ENCODE measurements at places on chromosomes 11 and 22.

DNA sequence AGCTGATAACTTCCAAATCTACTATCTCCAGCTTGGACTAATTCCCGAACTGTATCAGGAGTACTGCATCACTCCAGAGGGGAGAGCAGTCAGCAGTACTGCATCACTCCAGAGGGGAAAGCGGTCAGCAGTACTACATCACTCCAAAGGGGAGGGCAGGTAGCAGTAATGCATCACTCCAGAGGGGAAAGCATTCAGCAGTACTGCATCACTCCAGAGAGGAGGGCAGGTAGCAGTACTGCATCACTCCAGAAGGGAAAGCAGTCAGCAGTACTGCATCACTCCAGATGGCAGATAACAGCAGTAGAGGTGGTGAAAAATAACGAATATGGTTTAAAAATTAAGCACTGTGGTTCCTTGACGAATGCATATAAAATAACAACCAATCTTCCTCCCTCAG is 8.4 kb downstream of the CWC15 start:
- no peak for DNase-seq

GRCh38 chr11:44949160-44950030 is 1.3 kb downstream of the TP53I11 start:
- DNase-seq = peak; percentile 15

- peak; percentile 39 for DNase-seq
These were observed 1.4 kb downstream of the MDK start for GRCh38 chr11:46382646-46383403.

GRCh38 chr11:82732734-82733443 is 775 bp downstream of the FAM181B start:
- no peak for DNase-seq

GRCh38 chr11:34006876-34007275 is 44.7 kb upstream of the CAPRIN1 start:
- DNase-seq = no peak

- DNase-seq = peak; percentile 80
These were observed 27.3 kb upstream of the PACSIN2 start for GRCh38 chr22:43042101-43042780.

- DNase-seq = no peak
These were observed 19.5 kb downstream of the ZNF74 start for GRCh38 chr22:20413217-20414058.

- DNase-seq = no peak
These were observed at the start of gene OR4A16 for GRCh38 chr11:55342901-55343300. Gene OR4A16 (plus strand): TSS chr11:55343201. CDS start chr11:55343201, 0 bp downstream.

DNA sequence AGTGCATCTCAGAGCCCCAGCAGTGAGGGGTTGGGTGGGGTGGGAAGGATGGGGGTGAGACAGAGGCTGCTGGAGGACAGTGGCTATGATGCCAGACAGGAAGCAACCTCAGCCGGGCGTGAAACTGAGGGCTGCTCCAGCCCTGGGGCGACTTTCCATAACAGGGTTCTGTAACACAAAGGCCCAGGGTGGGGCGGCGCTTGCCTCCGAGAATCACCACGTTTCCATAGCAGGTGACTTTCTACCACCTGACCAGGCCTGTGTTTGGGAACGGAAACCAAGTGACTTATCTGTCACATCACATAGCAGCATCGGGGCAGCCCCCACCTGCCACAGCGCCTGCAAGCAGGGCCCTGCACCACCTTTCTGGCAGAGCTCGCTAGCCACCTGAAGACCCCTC is 85.8 kb downstream of the TRMU start:
- no peak for DNase-seq

DNA sequence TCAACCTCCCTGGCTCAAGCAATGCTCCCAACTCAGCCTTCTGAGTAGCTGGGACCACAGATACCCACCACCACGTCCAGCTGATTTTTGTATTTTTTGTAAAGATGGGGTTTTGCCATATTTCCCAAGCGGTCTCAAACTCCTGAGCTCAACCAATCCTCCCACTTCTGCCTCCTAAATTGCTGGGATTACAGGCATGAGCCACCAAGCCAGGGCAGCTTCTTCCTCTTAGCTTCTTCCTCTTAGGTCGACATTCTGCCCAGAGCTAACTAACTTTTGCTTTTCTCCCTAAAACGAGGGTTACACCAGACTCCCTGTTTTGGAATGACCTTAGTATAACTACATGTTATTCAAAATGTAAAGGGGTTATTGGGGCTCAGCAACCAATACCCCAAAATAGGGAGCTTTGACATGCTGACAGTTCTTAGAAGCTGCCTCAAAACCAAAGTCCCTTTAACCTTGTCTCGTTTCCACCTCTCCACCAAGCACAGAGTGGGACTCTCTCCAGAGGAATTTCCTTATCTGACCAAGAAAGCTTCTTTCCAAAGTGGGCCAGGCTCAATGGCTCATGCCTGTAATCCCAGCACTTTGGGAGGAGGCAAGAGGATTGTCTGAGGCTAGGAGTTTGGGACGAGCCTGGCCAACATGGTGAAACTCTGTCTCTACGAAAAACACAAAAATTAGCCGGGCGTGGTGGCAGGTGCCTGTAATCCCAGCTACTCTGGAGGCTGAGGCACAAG is 7.0 kb downstream of the HPS5 start:
- no peak for DNase-seq

GRCh38 chr11:95704865-95705264 is 84.7 kb downstream of the FAM76B start:
- no peak for DNase-seq

- peak; percentile 18 for DNase-seq
These were observed 18.7 kb upstream of the JHY start for GRCh38 chr11:122863704-122864326.

DNA sequence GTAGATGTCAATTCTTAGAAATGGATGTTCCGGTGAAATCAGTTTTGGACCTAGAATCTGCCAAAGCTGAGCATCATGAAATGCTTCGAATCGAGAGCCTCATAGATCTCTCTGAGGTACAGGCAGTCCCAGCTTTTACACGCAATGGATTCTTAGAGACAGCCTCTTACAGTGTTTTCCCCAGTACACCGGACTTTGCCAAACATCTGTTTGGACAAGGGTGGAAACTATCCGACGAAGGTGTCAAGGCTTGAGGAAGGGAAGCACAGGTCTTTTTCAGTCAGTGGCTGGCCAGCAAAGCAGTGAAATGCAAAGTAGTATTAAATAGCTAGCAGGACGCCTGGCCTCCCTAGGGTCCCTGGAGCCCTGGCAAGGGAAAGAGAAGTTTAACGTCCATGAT is 4.9 kb downstream of the GRK3 start:
- no peak for DNase-seq

GRCh38 chr11:102085864-102086551 is 24.2 kb upstream of the YAP1 start:
- no peak for DNase-seq

GRCh38 chr22:48896766-48897644 is 930.7 kb downstream of the BRD1 start:
- DNase-seq = no peak

- no peak for DNase-seq
These were observed 12.9 kb downstream of the RELT start for GRCh38 chr11:73389134-73389525.

DNA sequence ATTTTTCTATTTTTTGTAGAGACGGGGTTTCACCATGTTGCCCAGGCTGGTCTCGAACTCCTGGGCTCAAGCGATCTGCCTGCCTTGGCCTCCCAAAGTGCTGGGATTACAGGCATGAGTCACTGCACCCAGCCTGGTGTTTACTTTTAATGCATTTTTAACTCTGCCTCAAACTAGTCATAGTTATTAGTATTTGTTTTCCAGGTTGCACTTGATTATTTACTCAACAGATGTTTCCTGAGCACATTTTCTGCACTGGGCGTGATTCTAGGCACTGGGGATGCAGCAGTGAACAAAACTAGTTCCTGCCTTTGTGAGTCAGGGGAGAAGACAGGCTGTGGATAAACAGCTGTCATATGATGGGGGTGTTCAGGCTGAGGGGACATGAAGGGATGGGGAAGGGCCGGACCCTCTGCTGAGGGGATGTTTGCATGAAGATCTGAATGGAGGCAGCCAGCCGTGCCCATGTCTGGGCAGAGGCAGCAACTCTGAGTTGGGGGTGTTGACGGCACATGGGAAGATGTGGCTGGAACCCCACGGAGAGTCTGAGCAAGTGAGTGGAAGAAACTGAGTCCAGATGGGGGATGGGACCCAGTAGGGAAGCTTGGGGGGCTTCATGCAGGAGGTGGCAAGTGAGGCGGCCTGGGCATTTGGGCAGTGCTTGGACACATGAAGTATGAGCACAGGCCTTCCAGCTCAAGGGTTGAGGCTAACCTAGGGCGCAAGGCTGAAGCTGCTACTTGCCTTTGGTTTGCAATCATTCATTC is 34.4 kb downstream of the MPPED1 start:
- no peak for DNase-seq

- no peak for DNase-seq
These were observed 914 bp upstream of the DNAJB13 start for GRCh38 chr11:73949912-73950311.

GRCh38 chr11:90179923-90180322 is 42.9 kb downstream of the CHORDC1 start:
- no peak for DNase-seq

DNA sequence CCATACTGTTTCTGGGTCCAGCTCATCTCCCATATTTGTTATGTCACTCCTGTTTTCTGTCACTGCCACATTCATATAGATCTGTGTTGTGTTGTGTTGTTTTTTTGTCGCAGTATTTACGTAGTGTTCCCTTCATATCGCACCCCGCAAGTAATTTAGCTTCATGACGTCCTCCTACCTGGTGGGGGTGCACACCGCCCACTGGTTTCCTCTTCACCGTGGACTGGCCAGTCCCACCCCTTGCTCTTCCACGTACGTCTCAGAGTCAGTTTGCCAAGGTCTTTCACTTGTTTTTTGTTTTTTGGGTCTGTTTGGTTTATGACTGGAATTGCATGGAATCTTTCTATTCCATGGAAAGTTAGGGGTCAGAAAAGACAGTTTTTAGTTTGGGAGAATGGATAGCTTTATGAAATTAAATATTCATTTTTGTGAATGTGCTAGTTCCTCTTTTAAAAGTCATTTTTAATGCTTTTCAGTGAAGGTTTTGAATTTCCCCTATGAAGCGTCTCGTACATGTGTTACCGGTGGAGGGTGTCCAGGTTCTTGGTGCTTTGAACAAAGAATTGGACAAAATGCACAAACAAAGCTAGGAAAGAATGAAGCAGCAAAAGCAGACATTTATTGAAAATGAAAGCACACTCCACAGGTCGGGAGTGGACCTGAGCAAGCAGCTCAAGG is 134.3 kb downstream of the TBC1D22A start:
- DNase-seq = no peak

DNA sequence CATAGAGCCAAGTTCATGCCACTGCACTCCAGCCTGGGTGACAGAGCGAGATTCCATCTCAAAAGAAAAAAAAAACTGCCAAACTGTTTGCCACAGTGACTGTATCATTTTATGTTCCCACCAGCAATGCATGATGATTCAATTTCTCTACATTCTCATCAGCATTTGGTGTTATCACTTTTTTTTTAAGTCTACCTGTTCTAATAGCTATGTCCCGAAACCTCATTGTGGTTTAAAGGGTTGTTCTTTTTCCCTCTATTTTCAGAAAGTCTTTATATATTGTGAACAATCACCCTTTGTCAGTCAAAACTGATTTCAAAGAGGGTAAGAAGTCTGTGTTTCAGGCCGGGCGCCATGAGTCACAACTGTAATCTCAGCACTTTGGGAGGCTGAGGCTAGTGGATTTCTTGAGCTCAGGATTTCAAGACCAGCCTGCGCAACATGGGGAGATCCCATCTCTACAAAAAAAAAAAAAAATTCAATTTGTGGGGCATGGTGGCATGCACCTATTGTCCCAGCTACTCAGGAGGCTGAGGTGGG is 14.8 kb upstream of the FAM168A start:
- DNase-seq = no peak

DNA sequence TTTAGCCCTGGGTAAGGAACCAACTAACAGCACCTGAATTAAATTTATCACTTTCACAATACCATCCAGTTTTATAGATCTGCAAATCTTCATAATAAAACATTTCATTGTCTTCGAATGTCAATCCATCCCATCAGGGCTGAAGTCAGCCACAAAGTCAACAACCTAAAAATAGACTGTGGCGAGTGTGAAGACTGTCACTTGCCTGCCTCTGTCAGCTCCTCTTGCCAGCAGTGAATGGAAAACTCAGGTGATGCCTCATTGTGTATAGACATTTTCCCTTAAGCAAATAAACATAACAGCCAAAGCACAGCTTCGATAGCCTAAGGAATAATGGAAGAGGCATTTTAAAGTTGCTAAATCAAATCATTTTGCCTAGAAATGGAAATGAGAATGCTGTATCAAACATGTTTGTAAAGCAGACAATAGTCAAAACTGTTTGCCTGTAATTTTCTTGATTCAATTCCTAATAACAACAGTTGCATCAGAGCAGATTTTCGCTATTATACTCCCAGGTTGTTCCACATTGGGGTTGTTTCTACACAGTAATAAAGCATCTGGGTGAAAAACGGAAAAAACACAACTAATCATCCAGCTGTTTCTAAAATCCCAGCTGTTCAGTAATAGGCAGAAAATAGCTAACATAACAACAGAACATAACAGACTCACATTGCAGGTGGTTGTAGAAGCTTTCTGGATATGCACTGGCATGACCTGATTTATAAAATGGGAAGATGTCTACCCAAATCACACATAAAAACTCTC is 15.7 kb downstream of the KCNA4 start:
- DNase-seq = no peak

DNA sequence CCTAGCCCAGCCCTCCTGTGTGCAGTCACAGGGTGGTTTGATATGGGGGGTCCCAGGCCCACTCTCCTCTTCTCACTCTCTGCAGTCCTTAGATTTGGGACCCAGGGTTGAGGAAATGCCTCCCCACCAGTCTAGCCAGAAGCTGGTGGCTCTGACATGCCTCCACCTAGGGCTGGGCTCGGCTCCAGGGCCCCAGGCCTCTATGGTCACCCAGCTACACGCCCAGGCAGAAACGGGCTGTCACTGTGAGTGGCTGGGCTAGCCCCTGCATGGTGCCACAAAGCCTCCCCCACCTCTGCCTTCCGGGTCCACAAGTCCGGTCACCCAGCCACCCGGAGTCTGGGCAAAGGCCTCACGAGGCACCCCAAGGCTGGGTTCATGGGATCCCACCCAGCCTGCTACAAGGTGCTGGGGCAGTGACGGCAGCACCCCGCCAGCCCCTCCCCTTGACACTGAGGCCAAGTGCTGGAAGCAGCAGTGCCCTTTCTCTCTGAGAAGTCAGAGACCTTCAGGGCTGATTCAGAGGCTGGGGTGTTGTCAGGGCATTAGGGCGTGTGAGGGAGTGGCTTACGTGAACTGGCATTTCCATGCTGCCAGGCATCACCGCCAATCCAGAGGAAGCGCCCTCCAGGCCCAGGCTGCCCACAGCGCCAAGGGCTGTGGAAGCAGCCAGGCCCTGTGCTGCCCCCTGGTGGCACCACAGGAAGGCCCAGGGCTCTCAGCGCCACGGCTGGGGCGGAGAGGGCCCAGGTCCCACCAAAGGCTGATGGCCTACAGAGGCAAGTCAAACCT is 638 bp upstream of the PITPNM1 start:
- DNase-seq = peak; percentile 91

- DNase-seq = no peak
These were observed 1.5 kb downstream of the GALNT18 start for GRCh38 chr11:11620173-11620920.
